ENCODE measurements at places on chromosomes 6 and 20. TPM values are rescaled to one million over a fixed set of nuclear protein-coding genes. Genes with fewer than 3 reads are reported as not detected.

GRCh38 chr6:108171291-108171917 lies 5.6 kb downstream of the NR2E1 start:
- DNase-seq = no peak

GSTA3 gene
- total RNA-seq = not detected

GRCh38 chr20:35820715-35821114 lies 48.9 kb downstream of the PHF20 start:
- no peak for DNase-seq

DNA sequence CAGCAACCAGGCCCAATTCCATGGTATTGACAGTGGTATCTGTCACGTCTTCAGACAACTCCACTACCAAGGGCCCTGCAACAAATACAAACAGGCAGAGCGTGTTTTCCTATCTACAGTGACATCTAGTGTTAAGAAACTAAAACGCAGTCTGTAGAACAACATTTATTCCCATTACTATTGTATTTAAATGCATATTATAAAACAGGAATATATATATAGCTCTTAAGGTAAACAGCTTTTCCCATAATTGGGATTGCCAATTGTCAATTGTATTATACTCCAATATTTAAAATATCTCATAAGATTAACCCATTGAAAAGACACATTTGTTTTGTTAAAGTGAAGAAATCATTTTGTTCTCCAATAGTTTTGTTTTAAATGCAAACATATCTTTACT lies 97.2 kb downstream of the KIF16B start:
- DNase-seq = peak; percentile 27

SLC22A2 gene
- total RNA-seq = not detected

DNA sequence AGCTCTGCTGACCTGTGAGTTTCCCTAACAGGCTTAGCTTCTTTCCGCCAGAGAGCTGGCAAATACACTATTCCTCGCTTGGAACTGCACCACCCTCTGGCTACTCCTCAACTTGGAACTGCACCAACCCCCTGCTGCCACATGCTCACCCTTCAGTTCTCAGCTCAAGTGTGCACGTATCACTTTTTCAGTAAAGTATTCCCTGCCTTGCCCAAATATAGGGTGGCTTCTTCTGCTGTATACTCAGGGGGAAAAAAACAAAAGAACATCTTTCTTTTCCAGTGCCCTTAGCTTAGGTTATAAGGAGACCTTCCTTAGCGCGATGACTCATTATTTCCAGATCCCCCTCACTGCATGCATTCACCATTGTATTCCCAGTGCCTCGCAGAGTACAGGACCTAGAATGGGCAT lies 21.2 kb downstream of the GNAS-AS1 start:
- no peak for DNase-seq

- DNase-seq = peak; percentile 84
These were observed 158.1 kb upstream of the ZNF184 start for GRCh38 chr6:27630727-27631608.

DNA sequence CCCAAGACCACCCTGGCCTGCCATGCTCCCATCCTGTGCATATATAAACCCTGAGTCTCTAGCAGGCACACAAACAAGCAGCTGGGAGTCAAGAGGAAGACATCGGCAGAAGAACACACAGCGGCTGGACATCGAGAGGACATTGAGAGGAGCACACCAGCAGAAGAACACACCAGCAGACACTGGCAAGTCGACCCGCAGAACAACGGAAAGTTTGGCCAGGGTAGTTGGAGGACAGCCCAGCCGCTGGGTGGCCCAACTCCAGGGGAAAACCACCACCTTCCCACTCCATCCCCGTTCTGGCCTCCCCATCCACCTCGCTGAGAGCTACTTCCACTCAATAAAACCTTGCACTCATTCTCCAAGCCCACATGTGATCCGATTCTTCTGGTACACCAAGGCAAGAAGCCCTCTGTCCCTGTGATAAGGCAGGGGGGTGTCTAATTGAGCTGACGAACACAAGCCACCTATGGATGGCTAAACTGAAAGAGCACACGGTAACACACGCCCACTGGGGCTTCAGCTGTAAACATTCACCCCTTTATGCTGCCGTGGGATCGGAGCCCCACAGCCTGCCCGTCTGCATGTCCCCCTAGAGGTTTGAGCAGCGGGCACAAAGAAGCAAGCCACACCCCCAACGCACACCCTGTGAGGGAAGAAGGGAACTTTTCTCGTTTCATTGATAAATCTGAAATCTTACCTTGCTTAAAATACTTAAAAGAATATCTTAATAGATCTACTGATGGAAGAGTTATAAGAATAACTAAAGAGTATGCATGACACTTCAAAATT lies 13.8 kb downstream of the TMX4 start:
- no peak for DNase-seq

GRCh38 chr6:52498538-52499017 lies 78.3 kb downstream of the TRAM2 start:
- no peak for DNase-seq

GRCh38 chr20:19644085-19644484 lies 114.0 kb upstream of the RIN2 start:
- DNase-seq = no peak

All from K562 (cell line).